ENCODE measurements at places on chromosomes 6 and 20.

DNA sequence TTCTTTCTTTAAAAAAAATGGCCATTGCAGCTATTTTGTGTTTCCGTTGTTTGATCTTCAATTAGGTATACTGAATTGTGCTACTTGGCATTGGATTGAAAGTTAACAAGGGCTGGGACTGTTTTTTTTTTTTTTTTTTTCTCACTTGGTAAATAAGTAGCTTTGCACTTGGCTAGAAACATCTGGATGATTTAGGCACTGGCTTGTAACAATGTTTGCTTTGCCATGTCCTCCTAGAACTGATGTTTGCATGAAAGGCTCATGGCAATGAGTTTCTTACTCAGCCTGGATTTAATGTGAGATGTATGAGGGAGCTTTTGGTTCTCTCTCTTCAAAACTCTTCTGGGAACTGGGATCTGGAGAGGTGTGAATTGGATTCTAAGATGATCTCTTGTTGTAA is 414.1 kb downstream of the CDH26 start:
- DNase-seq = no peak

- DNase-seq = no peak
Measured at GRCh38 chr20:54611708-54612412, 136.5 kb downstream of the DOK5 start.

GRCh38 chr20:62248890-62249560 is 10.7 kb downstream of the OSBPL2 start:
- DNase-seq = no peak

DNA sequence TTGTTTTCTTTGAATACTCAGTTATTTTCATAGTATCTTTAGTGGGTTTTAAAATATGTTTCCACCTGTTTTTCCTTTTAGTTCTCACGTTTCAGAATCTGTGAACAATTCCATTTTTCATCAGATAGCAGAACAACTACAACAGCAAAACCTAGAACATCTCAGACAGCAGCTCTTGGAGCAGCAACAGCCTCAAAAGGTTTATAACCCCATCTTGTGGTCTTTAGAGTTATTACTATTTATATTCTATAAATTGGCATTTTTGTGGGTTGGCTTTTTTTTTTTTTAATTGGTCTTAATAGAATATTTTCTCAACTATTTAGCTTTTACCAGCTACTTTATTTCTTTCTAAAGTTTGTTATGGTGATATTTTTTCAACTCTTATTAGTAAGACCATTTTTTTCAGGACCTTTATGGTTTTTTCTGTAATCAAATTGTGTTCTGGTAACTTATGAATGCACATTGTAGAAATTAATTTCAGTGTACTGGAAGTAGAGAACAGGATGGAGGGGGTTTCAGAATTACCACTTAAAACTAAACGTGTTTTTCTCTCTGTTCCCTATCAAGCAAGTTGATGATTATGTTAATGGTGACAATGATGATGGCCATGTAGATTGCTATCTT is 72.2 kb downstream of the SCAF8 start:
- peak; percentile 15 for DNase-seq

- no peak for DNase-seq
Measured at GRCh38 chr6:129597023-129597713, 112.8 kb downstream of the ARHGAP18 start.

DNA sequence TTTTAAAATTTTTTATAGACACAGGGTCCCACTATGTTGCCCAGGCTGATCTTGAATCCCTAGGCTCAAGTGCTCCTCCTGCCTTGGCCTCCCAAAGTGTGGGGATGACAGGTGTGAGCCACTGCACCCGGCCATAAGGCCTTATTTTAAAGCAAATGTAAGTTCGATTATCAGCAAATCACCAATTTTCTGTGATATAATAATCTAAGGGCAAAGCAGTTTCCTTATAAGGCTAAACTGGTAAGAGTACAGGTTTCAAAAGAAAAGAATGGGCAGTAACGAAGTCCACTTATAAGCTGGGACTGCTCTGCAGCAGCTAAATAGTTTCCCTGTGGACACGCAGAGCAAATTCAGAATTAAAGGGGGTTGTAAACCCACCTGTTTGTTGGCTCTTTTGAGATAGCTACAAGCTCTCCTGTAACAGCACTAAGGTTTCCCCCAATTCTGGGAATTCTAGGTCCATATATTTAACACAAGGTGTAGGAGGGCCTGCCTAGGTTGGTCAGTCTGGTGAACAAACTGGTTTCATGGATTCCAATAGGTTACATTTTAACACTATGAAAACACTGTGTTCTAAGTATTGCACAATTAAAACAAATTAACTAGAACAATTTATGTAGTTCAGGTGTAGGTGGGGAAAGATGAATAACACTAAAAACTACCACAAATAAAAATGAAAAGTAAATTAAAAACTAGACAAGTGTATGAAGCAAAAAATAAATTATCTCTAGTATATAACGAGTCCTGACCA is 26.3 kb downstream of the LHFPL5 start:
- DNase-seq = no peak

GRCh38 chr6:26284537-26285142 is 80.4 kb upstream of the BTN3A2 start:
- DNase-seq = peak; percentile 65

DNA sequence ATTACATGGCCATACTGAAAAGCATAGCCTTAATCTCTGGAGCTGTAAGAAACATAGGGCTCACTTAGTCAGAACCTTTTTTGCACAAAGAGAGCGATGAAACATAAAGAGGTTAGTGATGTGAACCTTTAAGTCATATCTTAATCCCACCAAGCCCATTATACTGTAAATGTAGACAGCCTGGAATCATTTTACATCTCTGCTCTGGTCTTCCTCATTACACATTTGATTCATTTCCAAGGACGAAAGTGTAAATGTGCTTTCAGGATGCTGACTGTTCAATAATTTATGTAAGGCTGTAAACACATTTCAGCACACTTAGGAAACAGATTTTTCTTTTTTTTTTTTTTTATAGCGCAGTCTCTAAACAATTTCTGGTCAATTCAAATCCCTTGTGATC is 131.3 kb upstream of the B3GAT2 start:
- DNase-seq = no peak

- DNase-seq = no peak
Measured at GRCh38 chr6:27375613-27376079, 12.9 kb upstream of the ZNF391 start.

DNA sequence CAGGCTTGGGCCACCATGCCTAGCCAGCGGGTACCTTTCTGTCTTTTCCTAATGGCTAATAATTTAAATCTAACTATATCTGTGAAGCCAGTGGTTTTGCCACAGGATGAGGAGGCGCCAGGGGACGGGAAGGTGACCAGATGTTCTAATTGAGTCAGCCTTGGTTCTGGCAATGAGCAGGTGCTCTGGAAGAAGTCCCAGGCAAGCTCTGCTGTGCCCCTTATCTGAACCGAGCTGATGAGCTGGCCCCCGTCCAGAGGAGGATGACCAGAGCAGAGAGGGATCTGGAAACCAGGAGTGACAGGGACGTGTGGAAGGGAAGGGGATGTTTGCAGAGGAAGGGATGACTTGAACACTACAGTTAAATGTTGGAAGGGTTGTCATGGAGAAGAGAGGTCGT is 46.7 kb downstream of the SLC35D3 start:
- no peak for DNase-seq

DNA sequence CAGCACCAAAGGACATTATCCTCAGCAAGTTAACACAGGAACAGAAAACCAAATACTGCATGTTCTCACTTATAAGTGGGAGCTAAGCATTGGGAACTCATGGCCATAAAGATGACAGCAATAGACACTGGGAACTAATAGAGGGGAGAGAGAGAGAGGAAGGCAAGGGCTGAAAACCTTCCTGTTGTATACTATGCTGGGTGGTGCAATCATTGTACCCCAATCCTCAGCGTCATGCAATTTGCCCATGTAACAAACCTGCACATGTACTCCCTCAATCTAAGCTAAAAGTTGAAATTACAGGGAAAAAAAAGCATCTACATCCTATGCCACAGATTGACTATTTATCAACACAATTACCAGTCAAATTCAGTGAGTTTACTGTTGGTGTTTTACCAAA is 20.0 kb upstream of the VNN1 start:
- no peak for DNase-seq

DNA sequence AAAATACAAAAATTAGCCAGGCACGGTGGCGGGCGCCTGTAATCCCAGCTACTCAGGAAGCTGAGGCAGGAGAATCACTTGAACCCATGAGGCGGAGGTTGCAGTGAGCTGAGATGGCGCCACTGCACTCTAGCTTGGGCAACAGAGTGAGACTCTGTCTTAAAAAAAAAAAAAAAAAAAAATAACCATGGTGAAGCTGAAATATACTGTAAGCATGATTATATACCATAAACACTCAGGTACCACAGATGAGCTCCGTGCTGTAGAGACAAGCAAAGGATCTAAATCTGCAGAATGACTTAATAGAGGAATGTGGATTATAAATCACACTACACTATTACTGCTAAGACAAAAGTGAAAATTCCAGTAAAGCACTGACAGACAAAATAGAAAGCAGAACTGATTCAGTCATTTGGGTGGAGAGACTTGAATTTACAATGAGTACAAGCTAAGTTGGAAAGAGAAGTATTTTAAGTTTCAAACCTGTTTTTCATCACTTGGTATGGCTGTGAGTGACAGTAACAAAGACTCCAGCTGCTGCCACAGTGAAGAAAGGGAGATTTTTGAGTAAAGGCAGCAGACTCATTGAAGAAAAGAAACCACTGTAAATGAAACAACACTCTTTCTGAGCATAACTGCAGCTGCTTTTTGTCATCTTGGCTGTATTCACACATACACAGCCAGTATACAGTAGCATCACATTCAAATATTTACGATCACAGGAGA is 322.1 kb downstream of the RNGTT start:
- no peak for DNase-seq

DNA sequence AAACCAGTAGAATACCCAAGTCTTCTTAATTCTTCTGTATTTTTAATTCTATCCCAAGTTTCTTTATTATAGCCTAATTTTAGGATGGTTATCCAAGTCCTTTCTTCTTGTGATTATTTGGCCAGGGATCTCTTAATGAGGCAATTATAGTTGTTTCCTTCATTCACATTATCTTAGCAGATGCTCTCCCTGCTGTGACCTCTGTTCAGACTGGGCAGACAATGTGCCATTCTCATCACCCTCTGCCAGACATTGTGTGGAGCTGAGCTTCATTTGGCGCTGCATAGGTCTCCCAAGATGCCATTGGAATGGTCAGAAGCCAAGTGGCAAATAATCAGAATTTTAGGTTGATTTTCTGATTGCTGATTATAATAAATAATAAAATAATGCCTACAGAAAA is 79.4 kb downstream of the LIN28B start:
- no peak for DNase-seq
